Osteoblast (primary cell): ENCODE measurements at places on chromosomes 2 and 18. TPM values are rescaled to one million over a fixed set of nuclear protein-coding genes. Genes with fewer than 3 reads are reported as not detected.

- DNase-seq: no peak
Observed at GRCh38 chr18:9449600-9450414, 25.5 kb upstream of the RALBP1 start.

GRCh38 chr2:15893689-15894480 lies 46.5 kb upstream of the MYCN start:
- DNase-seq: no peak

- no peak for DNase-seq
Observed at GRCh38 chr18:54205959-54206358, 18.5 kb downstream of the MBD2 start.

GRCh38 chr2:45683292-45683691 lies 31.8 kb downstream of the PRKCE start:
- no peak for DNase-seq

SP100 gene
- total RNA-seq: 137 and 149 TPM in 2 replicates

DNA sequence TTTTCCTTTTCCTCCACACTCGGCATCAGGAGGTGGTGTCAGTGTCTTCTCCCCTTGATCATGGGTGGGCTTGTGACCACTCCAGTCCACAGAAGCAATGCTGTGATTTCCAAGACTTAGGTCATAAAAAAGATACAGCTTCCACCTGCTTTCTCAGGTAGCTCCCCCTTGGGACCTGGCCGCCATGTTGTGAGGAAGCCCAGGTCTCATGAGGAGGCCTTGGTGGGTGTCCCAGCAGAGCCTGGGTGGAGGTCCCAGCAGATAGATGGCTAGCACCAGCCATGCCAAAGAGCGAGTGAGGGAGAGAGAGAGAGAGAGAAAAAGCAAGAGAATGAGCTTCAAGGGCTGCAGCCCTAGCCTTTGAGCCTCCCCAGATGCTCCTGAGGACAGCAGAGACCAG lies 16.0 kb downstream of the SLC66A2 start:
- DNase-seq: no peak

RIT2 gene
- total RNA-seq: not detected in 2 replicates

GRCh38 chr18:22034276-22034675 lies 135.1 kb upstream of the GATA6 start:
- no peak for DNase-seq

DNA sequence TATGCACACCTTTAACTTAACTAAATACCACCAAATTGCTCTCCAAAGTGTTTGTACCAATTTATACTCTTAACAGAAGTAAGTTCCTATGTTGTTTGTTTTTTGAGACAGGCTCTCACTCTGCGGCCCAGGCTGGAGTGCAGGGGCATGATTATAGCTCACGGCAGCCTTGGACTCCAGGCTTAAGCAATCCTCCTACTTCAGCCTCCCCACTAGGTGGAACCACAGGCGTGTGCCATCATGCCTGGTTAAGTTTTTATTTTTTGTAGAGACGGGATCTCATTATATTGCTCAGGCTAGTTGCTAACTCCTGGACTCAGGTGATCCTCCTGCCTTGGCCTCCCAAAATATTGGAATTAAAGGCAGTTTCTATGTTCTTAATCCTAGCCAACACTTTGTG lies 13.1 kb upstream of the NAB1 start:
- DNase-seq: no peak

- DNase-seq: peak; percentile 88
Observed at GRCh38 chr18:63422864-63423304, 608 bp upstream of the VPS4B start.

DNA sequence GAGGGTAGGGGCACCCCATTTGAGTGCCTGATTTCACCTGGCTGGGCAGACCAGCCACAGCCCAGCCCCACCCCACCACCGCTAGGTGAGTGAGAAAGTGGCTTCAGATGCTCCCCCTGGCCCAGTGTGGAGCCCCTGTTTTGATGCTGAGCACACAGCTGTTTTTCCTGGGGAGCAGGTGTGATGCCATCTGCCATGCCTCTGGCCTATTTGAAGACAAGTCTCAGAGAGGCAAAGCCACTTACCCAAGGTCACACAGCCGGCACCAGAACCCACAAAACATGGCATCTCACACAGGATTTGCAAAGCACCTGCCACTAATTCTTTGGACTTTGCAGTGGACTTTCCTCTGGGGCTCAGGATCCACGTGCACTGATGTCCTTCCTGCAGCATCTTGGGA lies 131.3 kb downstream of the INHBB start:
- DNase-seq: no peak

REG3A gene
- total RNA-seq: not detected in 2 replicates

DNA sequence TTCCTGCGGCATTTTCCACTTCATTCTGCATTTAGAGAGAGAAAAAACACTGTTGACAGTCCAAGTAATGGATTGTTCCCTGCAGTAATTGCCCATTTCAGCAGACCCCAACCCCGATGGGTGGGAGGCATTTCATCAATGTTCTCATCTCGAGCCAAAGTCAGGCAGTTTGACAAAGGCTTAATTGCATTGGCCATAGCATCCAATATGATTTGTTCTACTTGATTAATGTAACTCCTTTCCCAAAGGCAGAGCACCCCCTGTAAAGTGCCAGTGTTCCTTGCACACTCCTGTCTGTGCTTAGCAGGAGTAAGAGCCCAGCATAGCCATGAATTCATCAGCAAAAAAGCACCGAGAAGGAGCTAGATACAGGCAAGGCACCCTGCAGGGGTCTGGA lies 174.4 kb downstream of the SEPTIN10 start:
- no peak for DNase-seq

GRCh38 chr18:74204526-74205152 lies 56.3 kb downstream of the TIMM21 start:
- no peak for DNase-seq

DNA sequence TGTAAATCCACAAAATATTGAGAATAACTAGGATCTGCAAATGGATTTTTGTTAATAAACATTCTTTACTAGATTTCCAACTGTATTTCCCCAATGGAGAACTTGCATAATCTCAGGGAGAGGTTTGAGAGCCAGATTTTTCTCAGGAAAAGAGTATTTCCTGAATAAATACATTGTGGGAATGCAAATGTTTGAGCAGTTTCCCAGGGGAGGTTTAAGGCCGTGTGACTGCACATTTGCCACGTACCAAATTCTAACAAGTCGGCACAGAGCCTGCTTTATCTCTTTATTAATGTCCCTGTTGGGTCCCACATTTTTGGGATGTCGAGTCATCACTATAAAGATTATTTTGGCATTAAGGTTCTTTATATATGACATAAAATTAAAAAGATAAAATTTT lies 27.0 kb downstream of the TFPI start:
- peak; percentile 51 for DNase-seq

GRCh38 chr2:157377861-157378260 lies 52.2 kb upstream of the ERMN start:
- no peak for DNase-seq

GRCh38 chr2:224975761-224976160 lies 66.5 kb downstream of the DOCK10 start:
- no peak for DNase-seq

DNA sequence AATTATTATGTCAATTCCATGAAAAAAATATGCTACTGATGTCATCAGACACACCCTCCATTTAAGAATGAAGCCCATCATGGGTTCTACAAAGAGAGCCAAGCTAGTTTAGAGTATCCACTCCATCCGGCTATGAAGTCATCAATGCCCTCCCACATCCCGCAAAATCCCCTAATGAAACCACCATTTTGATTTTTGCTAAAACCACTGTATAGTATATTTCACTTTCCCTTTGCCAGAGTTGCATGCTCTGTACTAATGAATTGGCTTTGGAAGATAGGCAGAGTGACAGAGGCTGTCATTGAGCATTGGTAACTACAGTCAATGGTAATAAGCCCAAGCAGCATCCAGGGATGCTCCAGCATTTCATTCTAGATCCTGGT lies 118.6 kb downstream of the ANKRD44 start:
- DNase-seq: no peak

NFATC1 gene
- 5.3 and 6.2 TPM in 2 replicates for total RNA-seq

DNA sequence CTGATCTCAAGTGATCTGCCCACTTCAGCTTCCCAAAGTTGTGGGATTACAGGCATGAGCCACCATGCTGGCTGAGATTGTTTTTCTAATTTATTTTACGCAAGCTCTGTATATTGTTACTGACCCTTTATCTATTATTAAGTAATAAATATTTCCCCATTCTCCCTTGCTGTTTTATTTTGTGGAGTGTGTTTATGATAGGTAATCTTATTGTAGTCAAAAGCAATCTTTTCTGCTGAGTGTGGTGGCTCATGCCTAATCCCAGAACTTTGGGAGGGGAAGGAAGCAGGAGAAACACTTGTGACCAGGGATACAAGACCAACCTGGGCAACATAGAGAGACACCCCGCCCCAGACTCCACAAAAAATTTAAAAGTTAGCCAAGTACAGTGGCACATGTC lies 55.2 kb upstream of the RTN4 start:
- DNase-seq: no peak
